ENCODE measurements at places on chromosomes 7 and 10.

DNA sequence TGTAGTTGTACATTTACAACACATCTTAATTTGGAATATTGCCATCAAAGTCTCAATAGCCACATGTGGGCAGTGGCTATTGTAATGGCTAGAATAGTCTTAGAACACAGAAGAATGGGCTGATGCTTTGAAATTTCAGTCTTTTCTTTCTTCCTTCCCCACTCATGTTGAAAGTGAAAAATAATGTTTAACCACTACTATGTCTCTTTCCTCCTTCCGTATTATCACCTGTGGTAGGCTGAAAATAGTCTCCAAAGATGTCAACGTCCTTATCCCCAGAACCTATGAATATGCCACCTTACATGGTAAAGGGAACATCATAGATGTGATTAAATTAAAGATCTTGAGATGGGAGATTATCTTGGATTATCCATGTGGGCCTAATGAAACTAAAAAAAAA, 154.0 kb downstream of the SUGCT start:
- H3K27ac ChIP-seq, result no peak overlapping the region
- no peaks in the 10 kb centered on the region for H3K27me3 ChIP-seq
- DNase-seq, result no peak
- H3K36me3 ChIP-seq, result no peaks in the 10 kb centered on the region
- no peak overlapping the region for H3K4me3 ChIP-seq

DNA sequence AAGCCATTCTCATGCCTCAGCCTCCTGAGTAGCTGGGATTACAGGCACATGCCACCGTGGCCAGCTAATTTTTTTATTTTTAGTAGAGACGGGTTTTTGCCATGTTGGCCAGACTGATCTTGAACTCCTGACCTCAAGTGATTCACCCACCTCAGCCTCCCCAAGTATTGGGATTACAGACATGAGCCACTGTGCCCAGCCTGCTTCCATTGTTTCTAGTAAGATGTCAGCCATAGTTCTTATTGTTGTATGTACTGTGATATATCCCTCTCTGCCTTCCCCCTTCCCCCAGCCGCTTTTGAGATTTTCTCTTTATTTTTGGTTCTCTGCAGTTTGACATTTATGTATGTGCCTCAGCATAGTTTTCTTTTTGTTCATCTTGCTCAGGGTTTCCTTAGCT, 87.9 kb upstream of the KLF14 start:
- no peaks in the 10 kb centered on the region for H3K36me3 ChIP-seq
- H3K27ac ChIP-seq, result no peak overlapping the region

DNA sequence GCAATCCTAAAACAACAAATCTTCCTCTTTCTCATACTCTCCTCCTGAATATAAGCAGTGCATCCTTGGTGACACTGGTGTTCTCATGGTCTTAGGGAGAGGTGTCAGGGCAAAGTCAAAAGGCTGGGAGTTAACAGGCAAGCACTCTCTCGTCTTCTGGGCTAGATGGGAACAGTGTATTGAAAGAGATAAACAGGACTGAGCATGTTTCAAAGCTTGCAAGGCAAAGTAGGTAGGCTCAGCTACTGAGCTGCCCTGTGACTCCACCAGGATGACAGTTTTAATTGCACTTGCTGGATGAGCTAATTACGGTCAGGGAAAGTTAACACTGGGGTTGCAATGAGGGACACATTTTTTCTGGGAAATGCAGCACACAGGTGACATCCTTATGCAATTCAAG, 554.9 kb upstream of the NRP1 start:
- no peak for DNase-seq
- no peaks in the 10 kb centered on the region for H3K27me3 ChIP-seq
- no peak overlapping the region for H3K27ac ChIP-seq
- H3K36me3 ChIP-seq, result no peaks in the 10 kb centered on the region
- no peak overlapping the region for H3K4me3 ChIP-seq

- no peak overlapping the region for H3K4me3 ChIP-seq
- no peaks in the 10 kb centered on the region for H3K36me3 ChIP-seq
- no peak overlapping the region for H3K27ac ChIP-seq
- DNase-seq, result no peak
- H3K4me1 ChIP-seq, result no peaks in the 10 kb centered on the region
These were observed 133.6 kb downstream of the TMEM26 start for GRCh38 chr10:61319386-61320256.

GRCh38 chr7:39838326-39838725, 111.7 kb upstream of the CDK13 start:
- no peaks in the 10 kb centered on the region for H3K4me1 ChIP-seq
- H3K27me3 ChIP-seq, result peaks cover 2% of the 10 kb centered on the region
- H3K4me3 ChIP-seq, result no peak overlapping the region
- DNase-seq, result peak; percentile 77
- no peak overlapping the region for H3K27ac ChIP-seq

DNA sequence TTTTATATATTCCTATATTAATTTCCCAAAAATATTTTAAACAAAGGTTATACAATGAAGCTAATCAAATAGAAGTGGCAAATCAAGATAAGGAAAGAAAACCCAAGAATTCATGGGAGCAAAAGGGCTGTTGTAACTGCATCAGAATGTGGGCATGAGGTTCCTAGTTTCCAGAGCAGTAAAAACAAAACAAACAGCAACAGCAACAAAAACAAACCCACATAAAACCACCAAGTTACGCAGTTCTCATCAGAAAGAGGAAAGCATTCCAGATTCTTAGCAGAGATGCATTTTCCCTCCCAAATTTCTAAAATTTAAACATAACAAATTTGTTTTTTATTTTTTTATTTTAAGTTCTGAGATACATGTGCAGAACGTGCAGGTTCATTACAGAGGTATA, 34.8 kb upstream of the MSMB start:
- no peak overlapping the region for H3K4me3 ChIP-seq
- DNase-seq, result no peak
- H3K27me3 ChIP-seq, result no peaks in the 10 kb centered on the region
- no peaks in the 10 kb centered on the region for H3K36me3 ChIP-seq
- no peak overlapping the region for H3K27ac ChIP-seq

- H3K4me1 ChIP-seq, result no peaks in the 10 kb centered on the region
- H3K4me3 ChIP-seq, result no peak overlapping the region
- H3K27ac ChIP-seq, result no peak overlapping the region
- H3K36me3 ChIP-seq, result peaks cover 17% of the 10 kb centered on the region
- H3K27me3 ChIP-seq, result no peaks in the 10 kb centered on the region
These were observed 19.5 kb downstream of the TAX1BP1 start for GRCh38 chr7:27759491-27759890.

- no peaks in the 10 kb centered on the region for H3K4me1 ChIP-seq
- no peak for DNase-seq
- no peaks in the 10 kb centered on the region for H3K36me3 ChIP-seq
- no peak overlapping the region for H3K4me3 ChIP-seq
- no peak overlapping the region for H3K27ac ChIP-seq
These were observed 28.7 kb downstream of the LRGUK start for GRCh38 chr7:134155871-134156270.

DNA sequence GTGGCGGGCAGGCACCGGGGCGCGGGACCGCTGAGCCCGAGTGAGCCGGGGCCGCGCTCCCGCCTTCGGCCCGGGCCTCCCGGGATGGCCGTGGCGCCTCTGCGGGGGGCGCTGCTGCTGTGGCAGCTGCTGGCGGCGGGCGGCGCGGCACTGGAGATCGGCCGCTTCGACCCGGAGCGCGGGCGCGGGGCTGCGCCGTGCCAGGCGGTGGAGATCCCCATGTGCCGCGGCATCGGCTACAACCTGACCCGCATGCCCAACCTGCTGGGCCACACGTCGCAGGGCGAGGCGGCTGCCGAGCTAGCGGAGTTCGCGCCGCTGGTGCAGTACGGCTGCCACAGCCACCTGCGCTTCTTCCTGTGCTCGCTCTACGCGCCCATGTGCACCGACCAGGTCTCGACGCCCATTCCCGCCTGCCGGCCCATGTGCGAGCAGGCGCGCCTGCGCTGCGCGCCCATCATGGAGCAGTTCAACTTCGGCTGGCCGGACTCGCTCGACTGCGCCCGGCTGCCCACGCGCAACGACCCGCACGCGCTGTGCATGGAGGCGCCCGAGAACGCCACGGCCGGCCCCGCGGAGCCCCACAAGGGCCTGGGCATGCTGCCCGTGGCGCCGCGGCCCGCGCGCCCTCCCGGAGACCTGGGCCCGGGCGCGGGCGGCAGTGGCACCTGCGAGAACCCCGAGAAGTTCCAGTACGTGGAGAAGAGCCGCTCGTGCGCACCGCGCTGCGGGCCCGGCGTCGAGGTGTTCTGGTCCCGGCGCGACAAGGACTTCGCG, 534 bp downstream of the FZD9 start:
- H3K4me3 ChIP-seq, result no peak overlapping the region
- no peaks in the 10 kb centered on the region for H3K36me3 ChIP-seq
- no peak overlapping the region for H3K27ac ChIP-seq
- H3K4me1 ChIP-seq, result no peaks in the 10 kb centered on the region

DNA sequence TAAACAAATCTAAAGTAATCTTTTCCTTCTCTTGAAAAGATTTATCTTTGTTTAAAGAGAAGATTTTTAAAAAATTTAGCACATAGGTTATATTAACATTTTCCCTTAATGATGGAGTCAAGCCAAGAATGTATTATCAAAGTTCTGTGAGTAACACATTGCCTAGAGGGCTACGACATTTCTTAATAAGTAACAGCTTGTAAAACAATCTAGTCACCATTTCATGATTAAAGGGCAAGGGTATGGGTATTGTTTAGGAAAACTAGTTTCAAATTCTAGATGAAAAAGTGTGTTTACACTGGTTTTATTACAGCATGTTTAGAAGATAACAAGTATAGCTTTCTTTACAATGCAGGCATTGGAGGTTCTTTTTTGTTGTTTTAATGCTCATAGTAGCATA, 28.6 kb upstream of the LAMB4 start:
- H3K27ac ChIP-seq, result no peak overlapping the region
- H3K4me3 ChIP-seq, result no peak overlapping the region
- H3K27me3 ChIP-seq, result no peaks in the 10 kb centered on the region
- no peaks in the 10 kb centered on the region for H3K36me3 ChIP-seq

DNA sequence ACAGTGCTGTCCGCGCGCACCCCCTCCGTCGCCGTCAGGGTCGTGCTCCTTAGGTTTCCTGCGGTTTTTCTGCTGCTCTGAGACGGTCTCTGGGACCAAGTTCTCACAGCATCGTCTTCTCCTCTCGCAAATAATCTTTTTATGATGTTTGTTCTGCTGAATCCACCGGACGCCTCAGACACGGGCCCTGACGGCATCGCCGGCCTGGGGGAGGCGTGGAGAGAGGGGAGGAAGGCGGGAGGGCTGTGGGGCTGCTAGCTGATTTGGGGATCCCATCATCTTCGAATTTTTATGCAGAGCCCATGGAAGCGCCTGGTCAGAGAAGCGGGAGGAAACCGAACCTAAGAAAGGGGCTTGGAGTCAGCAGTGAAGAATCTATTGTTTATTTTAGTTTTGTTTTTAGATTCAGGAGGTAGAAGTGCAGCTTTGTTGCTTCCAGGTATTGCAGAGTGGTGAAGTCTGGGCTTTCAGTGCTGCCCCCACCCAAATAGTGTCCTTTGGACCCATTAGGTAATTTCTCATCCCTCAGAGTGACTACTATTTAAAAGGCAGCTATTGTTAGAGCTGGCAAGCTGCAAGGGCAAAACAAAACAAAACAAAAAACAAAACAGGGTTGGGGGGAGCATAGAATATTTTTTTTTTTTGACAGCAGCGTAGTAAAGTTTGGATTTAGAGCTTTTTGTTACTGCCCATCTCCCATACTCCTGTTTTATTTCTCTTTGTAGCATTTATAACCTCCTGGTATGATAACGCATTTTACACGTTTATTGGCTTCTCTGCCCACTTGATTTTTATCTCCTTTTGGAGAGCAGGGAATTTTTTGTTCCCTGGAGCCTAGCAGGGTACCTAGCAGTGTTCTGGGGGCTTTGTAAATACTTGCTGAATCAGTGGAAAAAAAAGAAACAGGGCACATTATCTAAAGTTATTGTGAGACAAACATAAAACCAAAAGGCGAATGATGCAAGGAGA, 92.6 kb downstream of the SPAG6 start:
- DNase-seq, result no peak

- no peak for DNase-seq
- H3K4me1 ChIP-seq, result no peaks in the 10 kb centered on the region
- no peaks in the 10 kb centered on the region for H3K27me3 ChIP-seq
- H3K4me3 ChIP-seq, result no peak overlapping the region
These were observed 46.8 kb downstream of the KCNH2 start for GRCh38 chr7:150931199-150931869.

- H3K27me3 ChIP-seq, result no peaks in the 10 kb centered on the region
- no peaks in the 10 kb centered on the region for H3K4me1 ChIP-seq
- no peak overlapping the region for H3K4me3 ChIP-seq
- peaks cover 3% of the 10 kb centered on the region for H3K36me3 ChIP-seq
These were observed 161.9 kb downstream of the KIAA1217 start for GRCh38 chr10:24370877-24371276.

- H3K4me3 ChIP-seq, result peak within 1 kb of the TSS; percentile 97
- no peaks in the 10 kb centered on the region for H3K4me1 ChIP-seq
- no peaks in the 10 kb centered on the region for H3K27me3 ChIP-seq
- peak within 1 kb of the TSS; percentile 95 for H3K27ac ChIP-seq
- no peaks in the 10 kb centered on the region for H3K36me3 ChIP-seq
- DNase-seq, result peak; percentile 76
These were observed at the start of gene PDSS1 for GRCh38 chr10:26697163-26697921. TSS of gene PDSS1 (plus strand) at chr10:26697701. CDS start at chr10:26697712, 11 bp downstream.

Measured in kidney (tissue), 22 donors.